H9 (cell line): ENCODE measurements at places on chromosomes 2 and 18. TPM values are rescaled to one million over a fixed set of nuclear protein-coding genes. Genes with fewer than 3 reads are reported as not detected.

- H3K36me3 ChIP-seq: no peaks in the 10 kb centered on the region
- H3K4me1 ChIP-seq: no peaks in the 10 kb centered on the region
- no peak overlapping the region for H3K4me3 ChIP-seq
- H3K27me3 ChIP-seq: no peaks in the 10 kb centered on the region
These were observed 738.5 kb downstream of the CNTNAP5 start for GRCh38 chr2:124763611-124764010.

DNA sequence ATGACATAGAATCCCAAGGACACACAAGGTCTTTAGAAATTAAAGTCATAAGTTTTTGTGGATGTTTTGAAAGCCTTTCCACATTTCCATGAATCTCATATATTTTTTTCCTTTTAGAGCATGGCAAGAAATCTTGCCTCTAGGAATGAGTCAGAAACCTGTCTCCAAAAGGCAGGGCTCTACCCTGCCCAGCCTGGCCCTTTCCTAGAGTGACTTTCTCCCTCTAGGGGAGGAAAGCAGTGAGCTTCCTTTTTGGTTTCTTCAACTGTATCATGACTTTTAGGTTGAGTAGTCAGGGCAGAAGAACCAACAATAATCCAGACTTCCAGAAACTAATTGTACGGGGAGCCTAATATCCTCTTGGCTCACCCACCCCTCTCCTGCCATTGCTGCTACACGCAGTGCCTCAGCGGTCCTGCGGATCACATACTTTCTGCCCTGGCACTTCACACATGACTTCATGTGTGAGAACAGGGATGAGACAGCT, 300.3 kb downstream of the AGPS start:
- no peaks in the 10 kb centered on the region for H3K27me3 ChIP-seq
- DNase-seq: no peak
- H3K36me3 ChIP-seq: no peaks in the 10 kb centered on the region
- no peak overlapping the region for H3K27ac ChIP-seq

GRCh38 chr2:152858594-152859265, 140.3 kb downstream of the ARL6IP6 start:
- DNase-seq: no peak
- H3K4me3 ChIP-seq: no peak overlapping the region
- H3K27ac ChIP-seq: no peak overlapping the region
- peaks cover 2% of the 10 kb centered on the region; the same call in 1 of the 2 replicates for H3K4me1 ChIP-seq

DNA sequence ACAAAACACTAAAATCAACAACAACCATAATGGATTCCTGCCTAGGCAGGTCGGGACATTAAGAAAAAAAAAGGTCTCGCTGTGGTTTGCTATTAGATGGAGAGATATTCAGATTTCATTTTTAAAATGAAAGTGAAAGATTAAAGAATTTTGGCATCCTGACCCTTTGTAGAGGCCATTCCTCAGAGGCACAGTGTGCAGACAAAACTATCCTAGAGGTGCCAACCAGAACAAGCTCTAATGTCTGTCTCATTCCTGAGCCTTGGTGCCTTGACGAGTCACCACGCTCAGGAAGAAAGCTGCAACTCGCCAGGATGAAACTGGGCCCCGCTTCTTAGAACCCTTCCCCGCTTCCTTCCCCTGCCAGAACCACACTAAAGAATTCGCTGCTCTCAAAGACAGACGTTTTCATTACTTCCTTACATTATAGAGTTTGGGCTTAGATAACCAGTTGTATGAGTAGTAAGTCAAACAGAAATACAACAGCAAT, 156.0 kb downstream of the TGIF1 start:
- H3K27me3 ChIP-seq: no peaks in the 10 kb centered on the region
- peaks cover 35% of the 10 kb centered on the region for H3K36me3 ChIP-seq
- H3K4me1 ChIP-seq: 0 out of 2 replicates have a peak, but pooled peaks cover 2% of the 10 kb centered on the region
- H3K4me3 ChIP-seq: no peak overlapping the region

Gene CYBRD1
- 3.6 and 5.4 TPM in 2 replicates for total RNA-seq

Gene YES1
- 86.9 and 89.2 TPM in 2 replicates for total RNA-seq
